ENCODE measurements at places on chromosomes 7 and 10.

GRCh38 chr10:110939419-110939818 lies 20.0 kb downstream of the SHOC2 start:
- no peak for DNase-seq

GRCh38 chr7:130723784-130724183 lies 10.2 kb downstream of the KLF14 start:
- no peak for DNase-seq

GRCh38 chr7:129281163-129281562 lies 56.3 kb downstream of the AHCYL2 start:
- DNase-seq, result no peak

DNA sequence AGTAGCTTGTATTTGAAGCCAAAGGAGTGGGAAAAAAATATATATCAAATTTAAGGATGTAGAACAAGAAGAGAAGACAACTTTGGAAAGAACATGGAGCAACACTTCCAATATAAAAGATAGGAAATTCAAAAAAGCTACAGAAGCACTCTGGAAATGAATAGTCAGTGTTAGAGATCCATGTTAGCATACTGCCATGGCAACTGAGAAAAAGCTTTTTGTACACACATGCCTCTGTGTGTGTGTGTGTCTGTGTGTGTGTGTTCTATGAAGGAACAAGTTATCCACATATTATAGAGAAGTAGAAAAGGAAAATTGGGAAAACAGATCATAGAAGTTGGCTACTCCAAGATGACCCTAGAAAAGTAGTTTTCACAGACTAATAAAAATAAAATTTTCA lies 96.3 kb downstream of the LRRTM3 start:
- no peak for DNase-seq

DNA sequence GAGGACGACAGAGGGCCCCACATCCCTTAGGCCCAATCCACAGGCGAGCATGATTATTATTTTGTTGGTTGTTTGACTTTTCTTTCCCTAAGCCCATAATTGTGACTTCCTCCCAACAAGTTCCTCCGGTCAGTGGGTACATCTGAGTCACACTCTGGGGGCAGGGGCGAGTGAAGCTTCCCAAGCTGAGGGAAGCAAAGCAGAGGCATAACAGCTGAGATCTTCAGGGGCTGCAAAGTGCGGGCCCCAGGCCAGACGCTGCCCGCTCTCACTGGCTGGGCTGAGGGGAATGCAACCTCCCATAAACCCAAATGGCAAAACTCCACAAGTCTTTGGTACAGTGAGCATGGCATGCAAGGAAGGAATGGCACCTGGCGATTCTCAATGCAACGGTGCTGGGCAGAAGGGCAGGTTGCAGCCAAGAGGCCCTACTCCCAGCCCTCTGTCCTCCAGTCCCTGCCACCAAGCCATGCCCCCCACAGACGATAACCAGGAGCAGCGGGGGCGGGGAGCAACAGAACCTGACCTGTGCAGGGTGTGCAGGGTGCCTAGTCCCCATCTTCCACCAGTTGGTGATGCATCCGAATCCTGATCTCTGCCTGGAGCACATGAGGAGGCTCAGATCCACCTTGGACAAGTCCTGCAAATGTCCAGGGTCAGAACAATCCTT lies 25.3 kb downstream of the TNS3 start:
- DNase-seq, result peak; percentile 44

- DNase-seq, result no peak
Observed at GRCh38 chr10:93039110-93039509, 21.5 kb upstream of the CYP26C1 start.

DNA sequence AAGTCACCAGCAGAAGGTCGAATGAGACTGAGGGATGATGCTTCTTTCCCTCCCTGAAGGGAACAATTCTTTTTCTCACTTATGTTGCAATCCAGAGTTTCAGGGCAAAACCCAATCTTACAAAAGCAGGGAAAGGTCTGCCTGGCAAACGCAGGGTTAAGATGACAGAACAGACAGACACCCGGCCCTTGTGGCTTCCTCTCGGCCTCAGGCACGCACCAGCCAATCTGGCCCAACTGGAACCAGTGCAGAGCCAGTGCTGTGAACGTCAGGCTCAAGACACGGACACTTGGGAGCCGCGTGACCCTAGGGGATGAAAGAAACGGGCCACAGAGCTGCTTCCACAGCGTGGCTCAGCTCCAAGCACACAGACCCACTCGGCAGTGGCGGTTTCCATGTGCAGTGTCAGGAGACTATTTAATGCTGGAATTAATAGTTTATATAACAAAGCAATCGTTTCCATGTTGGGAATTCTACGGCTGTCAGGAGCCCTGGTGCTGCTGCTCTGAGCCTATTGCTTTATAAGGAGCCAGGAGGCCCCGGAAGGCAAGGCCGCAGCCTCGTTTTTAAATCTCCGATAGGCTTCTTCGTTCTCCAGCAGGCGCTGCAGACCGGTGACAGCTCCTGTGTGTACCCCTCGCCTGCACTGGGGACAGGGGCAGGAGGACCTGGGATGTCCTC lies 198.4 kb downstream of the DIP2C start:
- peak; percentile 58 for DNase-seq

- no peak for DNase-seq
Observed at GRCh38 chr7:293681-294439, 3.9 kb downstream of the FOXL3 start.

- DNase-seq, result no peak
Observed at GRCh38 chr7:51027106-51027934, 244.6 kb upstream of the GRB10 start.

GRCh38 chr10:95275726-95276366 lies 15.0 kb downstream of the PDLIM1 start:
- DNase-seq, result peak; percentile 61

GRCh38 chr10:96904648-96905047 lies 72.5 kb downstream of the LCOR start:
- no peak for DNase-seq

GRCh38 chr7:138196971-138197896 lies 121.0 kb downstream of the AKR1D1 start:
- no peak for DNase-seq

GRCh38 chr10:86836044-86836443 lies 79.6 kb downstream of the BMPR1A start:
- no peak for DNase-seq

DNA sequence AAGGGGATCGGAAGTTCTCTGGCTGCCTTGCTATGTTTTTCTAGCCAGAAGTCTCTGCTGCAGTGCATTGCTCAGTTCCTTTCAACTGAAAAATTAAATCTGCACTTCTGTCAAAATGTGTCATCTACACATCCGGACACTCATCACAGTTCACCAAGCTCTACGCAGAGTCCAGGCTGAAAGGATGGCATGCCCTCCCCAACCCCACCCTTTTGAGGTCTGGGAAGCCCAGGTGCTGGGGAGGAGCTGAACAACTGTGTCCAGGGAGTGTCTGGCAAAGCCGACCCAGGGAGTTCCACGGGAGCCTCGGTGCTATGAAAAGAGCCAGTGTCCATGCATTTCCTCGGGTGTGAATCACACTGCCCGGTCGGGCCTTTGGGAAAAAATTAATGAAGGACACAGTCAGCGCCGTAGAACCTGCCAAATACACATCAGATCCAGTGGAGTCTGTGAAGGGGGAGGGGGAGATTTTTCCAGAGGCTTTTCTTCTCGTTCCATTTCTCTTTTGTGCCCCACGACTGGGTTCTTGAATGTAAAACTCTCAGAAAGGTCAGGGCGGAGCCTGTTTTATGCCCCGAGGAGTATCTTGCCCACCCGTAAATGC lies 757 bp upstream of the PALS2 start:
- peak; percentile 80 for DNase-seq

- peak; percentile 52 for DNase-seq
Observed at GRCh38 chr10:57716884-57717283, 550.8 kb downstream of the IPMK start.

DNA sequence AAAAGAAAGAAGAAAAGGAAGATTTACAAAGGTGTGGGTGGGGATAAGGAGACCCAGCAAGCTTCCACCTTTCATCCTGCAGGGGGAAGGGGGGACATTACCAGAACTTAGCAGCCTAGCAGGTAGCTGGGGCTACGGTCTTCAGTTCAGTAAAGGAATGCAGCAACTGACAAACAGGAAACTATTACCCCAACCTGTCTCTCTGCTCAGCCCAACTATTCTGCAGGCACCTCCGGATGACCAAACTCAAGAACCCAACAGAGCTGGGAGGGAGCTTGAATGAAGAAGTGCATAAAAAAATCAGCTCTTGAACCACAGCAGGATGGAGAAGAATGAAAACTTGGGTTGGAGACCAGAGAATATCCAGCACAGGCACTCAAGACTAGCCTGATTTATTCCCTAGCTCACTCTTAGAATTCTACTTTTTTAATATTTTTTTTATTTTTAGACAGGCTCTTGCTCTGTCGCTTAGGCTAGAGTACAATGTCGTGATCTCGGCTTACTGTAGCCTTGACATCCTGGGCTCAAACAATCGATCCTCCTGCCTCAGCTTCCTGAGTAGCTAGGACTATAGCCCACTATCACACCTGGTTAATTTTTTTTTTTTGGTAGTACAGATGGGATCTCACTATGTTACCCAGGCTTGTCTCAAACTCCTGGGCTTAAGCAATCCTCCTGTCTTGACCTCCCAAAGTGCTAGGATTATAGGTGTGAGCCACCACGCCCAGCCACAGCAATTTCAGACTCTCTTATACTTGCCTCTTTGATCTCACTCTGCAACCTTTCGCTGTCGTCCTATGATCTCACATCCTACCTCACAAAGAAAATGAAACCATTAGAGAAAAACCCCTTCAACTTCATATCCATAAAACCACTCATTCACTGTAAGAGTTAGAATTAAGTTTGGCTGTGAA lies 18.5 kb upstream of the C10orf67 start:
- DNase-seq, result no peak

DNA sequence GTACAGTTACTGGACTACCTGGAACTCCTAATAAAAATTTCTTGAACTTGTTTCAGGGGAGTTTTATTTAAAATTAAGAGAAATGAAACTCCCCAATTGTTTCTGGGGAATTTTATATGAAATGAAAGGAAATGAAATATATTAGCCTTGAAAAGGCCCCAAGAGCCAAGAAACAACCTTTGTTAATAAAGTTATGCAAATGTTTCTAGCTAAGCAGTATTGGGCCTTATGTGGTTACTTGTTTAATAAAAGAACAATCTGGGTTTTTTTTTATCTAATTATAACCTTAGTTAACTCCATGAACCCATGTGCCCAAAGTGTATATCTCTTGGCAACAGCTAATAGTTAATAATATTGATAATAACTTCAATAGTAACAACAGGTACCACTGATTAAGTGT lies 222.8 kb downstream of the EXOC4 start:
- no peak for DNase-seq

GRCh38 chr10:70664702-70665195 lies 7.6 kb upstream of the ADAMTS14 start:
- DNase-seq, result peak; percentile 94

DNA sequence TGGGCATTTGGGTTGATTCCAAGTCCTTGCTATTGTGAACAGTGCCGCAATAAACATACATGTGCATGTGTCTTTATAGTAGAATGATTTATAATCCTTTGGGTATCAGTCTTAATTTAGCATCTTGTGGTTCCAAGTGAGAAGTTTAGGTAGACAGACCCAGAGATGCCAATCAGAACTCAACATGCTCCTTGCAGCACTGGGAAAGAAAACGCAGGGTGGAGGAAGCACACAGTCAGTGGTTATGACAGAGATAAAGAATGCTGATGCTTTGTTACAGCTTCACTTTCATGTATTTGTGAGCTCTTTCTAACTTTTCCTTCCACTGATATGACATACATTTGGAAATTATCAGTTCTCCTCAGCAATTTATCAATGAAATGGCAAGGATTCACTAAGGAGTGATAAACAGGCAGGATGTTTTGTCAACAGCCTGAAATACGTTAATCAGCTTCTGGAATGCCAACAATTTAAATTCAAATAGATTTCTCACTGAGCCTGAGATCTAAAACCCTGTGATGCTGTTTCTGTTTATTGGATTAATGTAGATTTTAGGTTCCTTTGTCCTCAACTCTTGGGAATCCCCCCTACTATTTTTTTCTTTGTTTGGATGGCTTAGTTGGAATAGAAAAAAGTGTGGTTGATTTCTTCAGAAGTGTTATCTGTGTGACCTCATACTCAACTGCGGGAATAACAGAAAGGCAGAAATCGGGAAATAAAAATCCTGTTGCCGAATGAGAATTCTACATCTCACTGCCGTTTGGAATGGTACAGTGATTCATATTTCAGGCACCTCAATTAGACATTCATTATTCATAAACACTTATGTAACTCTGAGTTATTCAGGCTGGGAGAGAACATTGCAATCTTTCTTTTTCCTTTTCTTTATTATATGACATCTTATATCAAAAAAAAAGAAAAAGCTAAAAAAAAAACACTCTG lies 675.0 kb downstream of the CNTNAP2 start:
- DNase-seq, result peak; percentile 14

DNA sequence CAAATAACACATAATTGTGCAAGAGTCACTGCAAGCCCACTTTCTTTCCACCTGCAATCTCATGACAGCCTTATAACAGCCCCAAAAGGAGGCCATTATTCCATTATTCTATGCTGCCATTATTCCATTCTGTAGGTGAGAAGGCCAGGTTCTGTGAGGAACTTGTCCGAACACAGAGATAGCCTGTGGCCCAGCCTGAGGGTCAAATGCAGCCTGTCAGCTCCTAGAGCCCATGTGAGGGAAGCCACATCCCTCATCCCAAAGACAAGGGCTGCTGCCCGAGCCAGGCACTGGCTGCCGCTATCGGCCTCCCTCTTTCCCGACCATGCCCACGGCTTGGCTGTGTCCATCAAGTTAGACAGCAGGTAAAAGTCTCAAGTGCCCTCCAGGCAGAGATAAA lies 24.1 kb upstream of the C10orf71 start:
- DNase-seq, result no peak

DNA sequence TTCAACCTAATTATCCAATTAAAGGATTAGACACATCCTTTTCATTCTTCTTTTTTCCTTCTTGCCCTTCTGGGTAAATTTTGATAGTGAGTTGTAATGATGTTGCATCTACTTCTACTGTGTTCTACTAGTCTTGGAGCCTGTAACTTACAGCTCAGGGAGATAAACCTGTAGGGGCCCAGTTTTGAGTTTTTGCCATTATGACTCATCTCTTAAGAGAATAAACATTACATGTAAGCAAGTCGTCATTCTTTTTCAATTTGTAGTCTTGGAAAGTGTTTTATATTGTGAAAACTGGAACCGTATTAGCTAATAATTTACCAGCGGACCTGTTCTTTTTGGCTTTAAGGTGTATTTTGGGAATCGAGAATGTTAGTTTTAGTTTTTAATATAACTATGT lies 89.7 kb upstream of the RPA3 start:
- DNase-seq, result peak; percentile 49

DNA sequence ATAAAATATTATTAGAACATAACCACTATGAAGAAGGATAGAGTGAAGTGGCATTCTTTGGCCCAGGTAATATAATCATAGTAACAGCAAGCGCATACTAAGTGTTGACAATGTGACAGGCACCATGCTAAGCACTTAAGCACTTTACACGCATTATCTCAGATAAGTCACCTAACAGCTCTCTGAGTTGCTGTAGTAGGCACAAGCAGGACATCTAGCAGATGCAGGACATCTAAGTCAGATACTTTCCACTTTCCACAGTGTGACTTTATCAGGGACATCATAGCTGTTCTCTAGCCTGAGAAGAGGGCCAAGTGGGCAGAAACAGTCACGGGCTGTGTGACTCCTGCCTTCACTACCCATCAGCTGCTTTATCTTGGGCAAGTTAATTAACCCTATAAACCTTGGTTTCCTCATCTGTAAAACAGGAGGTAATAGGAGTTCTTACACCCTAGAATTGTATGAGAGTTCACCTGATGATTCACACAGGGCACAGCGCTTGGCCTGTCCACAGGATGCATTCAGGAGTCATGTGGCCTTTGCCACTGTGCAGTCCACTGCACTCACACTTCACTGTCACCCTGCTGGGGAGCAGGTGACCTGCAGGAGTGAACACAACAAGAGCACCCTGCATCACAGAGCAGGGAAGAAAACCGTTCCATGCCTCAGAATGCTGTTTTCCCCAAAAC lies 12.5 kb downstream of the LIPA start:
- no peak for DNase-seq

Measured in astrocyte of the hippocampus (primary cell).